ENCODE measurements at places on chromosomes 2 and 18. TPM values are rescaled to one million over a fixed set of nuclear protein-coding genes. Genes with fewer than 3 reads are reported as not detected.

DNA sequence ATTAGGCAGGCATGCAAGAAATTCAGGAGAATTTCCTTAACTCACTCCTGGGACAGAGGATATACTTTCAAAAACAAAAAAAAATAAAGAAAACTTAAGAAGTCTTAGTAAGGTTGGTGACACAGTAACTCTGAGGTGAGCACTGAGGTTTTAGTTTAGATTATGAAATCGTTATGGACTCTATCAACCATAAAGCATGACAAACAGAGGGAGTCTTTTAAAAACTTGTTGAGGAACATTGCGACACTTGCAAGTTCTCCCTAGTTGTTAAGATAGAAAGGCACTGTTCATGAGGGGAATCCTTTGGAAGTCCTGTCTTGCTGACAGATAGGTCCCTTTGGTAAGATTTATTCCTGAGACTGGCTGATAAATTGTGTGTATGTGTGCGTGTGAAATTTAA is 194.3 kb upstream of the ERBB4 start:
- no peak for DNase-seq

GRCh38 chr2:154709215-154709614 is 10.7 kb downstream of the KCNJ3 start:
- no peak for DNase-seq

Gene EXOC6B
- 6.6 TPM for total RNA-seq

Gene CRYGC
- not detected for total RNA-seq

Gene LOXHD1
- total RNA-seq: not detected

GRCh38 chr2:20465716-20466394 is 19.0 kb downstream of the RHOB start:
- no peak for DNase-seq

GRCh38 chr2:120674246-120675170 is 61.2 kb upstream of the GLI2 start:
- DNase-seq: no peak

Gene LONRF2
- 0.10 TPM for total RNA-seq

GRCh38 chr2:76391678-76392077 is 681.0 kb upstream of the GCFC2 start:
- DNase-seq: no peak

- DNase-seq: no peak
Observed at GRCh38 chr18:72869226-72870185, 1.7 kb upstream of the NETO1 start.

Gene ZAP70
- not detected for total RNA-seq

- DNase-seq: no peak
Observed at GRCh38 chr2:84908948-84909713, 3.7 kb downstream of the TMSB10 start.

- DNase-seq: no peak
Observed at GRCh38 chr2:37201208-37201607, 4.9 kb downstream of the CEBPZOS start.

Gene NT5DC4
- total RNA-seq: not detected

Gene CD207
- total RNA-seq: not detected

DNA sequence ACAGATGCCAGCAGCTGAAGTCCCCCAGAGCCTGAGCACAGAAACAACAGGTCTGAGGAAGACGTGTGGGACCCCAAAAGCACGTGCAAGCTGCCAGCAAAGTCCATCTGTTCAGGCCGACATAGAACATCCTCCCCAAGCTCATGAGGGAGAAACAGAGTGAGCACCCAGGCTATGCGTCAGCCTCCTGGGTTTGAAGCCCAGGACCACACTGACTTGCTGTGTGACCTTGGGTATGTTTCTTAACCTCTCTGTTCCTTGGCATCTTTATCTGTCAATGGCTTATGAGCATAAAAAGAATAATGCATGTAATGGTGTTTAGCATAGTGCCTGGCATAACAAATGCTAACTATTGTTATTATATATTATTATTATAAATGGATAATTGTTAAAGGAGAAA is 40.3 kb downstream of the COL4A4 start:
- no peak for DNase-seq

DNA sequence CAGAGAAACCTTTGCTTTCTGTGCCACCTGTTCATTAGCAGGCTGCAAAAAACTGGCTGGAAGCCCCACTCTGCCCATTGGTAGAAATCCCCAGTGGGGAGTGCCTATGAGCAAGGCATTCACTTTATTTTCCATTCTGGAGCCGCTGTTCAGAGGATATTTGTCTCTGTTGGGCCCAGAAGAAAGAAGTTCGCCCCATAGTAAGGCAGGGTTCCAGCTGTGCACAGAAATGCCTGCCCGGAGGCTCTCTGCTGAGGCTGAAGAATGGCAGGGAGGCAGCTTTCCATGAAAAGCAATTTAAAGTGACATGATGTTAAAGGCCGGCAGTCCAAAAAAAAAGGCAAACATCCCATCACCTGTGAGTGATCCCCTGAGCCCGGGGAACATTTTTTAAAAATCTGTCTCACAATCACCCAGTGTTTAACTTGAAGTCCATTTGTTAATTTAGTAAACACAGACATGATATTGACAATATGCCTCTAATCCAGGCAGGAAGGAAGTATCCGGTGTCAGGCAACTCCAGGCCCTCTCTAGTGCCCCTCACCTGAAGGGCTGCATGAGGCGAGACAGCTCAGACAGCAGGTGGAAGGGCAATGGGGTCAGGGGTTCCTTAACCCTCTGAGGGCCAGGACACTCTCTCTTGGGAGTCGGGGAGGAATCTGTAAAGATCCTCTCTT is 265.1 kb upstream of the SIX2 start:
- no peak for DNase-seq

- DNase-seq: no peak
Observed at GRCh38 chr18:12074736-12075135, 18.9 kb upstream of the ANKRD62 start.

DNA sequence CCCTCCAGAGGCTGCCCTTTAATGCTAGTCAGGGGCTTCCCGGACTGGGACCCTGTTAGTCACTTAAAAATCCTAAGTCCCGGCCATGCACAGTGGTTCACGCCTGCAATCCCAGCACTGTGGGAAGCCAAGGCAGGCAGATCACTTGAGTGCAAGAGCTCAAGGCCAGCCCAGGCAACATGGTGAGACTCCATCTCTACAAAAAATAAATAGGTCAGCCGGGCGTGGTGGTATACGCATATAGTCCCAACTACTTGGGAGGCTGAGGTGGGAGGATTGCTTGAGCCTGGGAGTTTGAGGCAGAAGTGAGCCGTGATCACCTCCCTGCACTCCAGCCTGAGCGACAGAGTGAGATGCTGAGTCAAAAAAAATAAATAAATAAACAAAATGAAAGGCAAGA is 17.2 kb upstream of the KCNG2 start:
- DNase-seq: no peak

Gene GRB14
- not detected for total RNA-seq

Gene VIL1
- total RNA-seq: not detected

Gene LYPD6
- 11.3 TPM for total RNA-seq

- no peak for DNase-seq
Observed at GRCh38 chr18:10011061-10011460, 97.2 kb downstream of the VAPA start.

Gene RUFY4
- total RNA-seq: not detected

Gene ARL6IP6
- 66.7 TPM for total RNA-seq

Gene ASB18
- not detected for total RNA-seq

DNA sequence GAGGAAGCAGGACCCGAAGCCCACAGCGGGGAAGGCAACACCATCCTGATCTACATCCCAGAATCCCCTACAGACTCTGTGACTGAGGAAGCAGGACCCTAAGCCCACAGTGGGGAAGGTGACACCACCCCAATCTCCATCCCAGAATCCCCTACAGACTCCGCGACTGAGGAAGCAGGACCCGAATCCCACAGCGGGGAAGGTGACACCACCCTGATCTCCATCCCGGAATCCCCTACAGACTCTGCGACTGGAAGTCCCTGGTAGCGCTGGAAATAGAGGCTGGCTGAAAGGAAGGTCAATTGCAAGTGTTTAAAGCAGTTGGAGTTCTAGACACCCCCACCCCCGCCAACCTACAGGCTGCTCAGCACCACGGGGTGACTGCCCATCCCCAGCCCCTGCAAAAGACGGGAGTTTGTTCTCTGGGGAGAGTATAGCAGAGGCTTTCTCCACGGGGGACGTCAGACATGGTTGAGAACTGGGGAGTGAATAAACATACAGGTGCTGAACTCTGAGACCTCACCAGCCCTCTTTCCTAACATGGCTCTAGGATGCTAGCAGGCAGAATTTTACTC is 21.0 kb downstream of the CIB4 start:
- no peak for DNase-seq

- no peak for DNase-seq
Observed at GRCh38 chr2:178105566-178105965, 6.7 kb upstream of the RBM45 start.

Gene ABCB11
- total RNA-seq: 0.02 TPM

Gene CPLX4
- total RNA-seq: not detected

Gene FRZB
- 0.10 TPM for total RNA-seq

Gene ICA1L
- total RNA-seq: 1.1 TPM

GRCh38 chr2:54891909-54892308 is 158.3 kb downstream of the RTN4 start:
- no peak for DNase-seq

GRCh38 chr2:147173798-147174197 is 671.0 kb upstream of the ACVR2A start:
- DNase-seq: no peak

DNA sequence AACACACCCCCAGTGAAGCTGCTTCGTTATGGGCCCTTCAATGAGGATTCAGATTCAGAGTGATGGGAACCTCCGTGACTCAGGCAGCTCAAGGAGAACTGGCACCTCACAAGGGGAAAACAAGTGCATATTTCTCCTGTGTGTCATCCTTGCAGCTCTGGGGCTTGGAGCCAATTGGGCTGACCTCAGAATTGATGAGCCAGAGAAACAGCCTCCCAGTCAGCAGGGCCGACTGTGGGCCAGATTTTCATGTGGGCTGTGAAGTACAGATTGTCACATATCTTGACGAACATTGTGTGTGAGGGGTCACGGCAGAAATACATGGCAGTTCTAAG is 189.6 kb upstream of the SP5 start:
- peak; percentile 95 for DNase-seq

- DNase-seq: no peak
Observed at GRCh38 chr18:58898010-58898799, 33.5 kb downstream of the ZNF532 start.

DNA sequence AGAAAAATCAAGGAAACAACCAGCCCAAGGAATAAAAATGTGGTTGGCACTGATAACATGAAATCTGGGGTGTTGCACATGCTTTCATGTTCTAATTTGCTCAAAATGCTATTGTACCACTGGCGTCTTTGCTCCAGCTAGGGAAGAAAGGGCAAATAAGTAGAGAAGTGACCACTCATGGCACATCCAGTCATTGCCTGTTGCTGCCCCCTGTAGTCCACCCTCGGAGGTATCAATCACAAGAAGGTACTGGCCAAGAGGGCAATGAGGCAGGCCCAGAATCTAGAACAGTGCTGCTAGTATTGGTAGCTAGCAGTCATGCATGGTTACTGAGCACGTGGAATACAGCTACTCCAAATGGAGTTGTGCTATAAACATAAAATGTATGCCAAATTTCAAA is 213.4 kb downstream of the CDCA7 start:
- DNase-seq: peak; percentile 26

DNA sequence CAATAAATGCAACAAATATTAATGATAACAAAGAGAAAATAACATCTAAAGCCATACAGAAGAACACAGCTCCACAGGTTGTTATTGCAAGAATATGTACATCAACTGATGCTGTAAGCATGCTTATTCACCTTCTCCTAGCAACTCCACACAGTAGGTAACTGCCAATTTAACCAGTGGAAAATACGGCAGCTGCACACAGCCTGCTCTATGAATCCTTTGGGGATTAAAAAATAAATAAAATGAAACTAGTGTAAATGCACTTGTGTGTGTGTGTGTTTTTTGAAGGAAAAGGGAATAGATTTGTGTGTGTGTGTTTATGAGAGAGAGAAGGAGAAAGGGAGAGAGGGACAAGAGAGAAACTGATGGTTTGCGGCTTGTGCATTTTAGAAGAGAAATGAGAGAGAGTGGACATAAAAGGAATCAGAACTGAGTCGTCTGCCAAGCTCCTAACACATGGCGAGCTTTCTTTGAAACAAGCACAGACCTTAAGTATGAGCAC is 96.2 kb upstream of the PDE1A start:
- DNase-seq: no peak

GRCh38 chr2:191710411-191710900 is 32.5 kb downstream of the NABP1 start:
- peak; percentile 81 for DNase-seq

GRCh38 chr18:62596145-62597005 is 73.5 kb downstream of the ZCCHC2 start:
- no peak for DNase-seq

GRCh38 chr2:112065966-112066365 is 10.9 kb downstream of the TMEM87B start:
- DNase-seq: peak; percentile 82

Gene SF3B1
- 287 TPM for total RNA-seq

Gene RAPH1
- 9.3 TPM for total RNA-seq

DNA sequence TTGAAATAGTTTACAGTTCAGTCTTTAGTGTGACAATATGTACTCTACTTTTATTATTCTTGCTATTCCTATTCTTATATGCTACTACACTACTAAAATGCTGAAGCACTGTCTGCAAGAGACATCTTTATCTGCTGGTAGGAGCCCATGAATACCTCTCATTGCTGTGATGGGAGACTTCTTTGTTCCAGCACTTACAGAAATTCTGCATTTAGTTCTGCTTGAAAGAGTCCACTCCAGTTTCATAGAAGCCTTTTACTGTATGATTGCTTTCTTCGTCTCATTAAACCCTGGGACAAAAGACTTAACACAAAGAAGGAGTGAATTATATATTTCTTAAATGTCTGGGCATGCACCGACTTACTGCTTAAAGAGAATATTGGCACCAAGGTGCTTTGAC is 272.7 kb downstream of the CD226 start:
- no peak for DNase-seq

Gene GALNT5
- 28.8 TPM for total RNA-seq
